CD4-positive, alpha-beta T cell (primary cell): ENCODE measurements at places on chromosomes 4 and X. TPM values are rescaled to one million over a fixed set of nuclear protein-coding genes. Genes with fewer than 3 reads are reported as not detected.

GRCh38 chrX:56069299-56069931, 162.7 kb upstream of the KLF8 start:
- peaks cover 26% of the 10 kb centered on the region for H3K4me1 ChIP-seq
- H3K4me3 ChIP-seq: no peak overlapping the region
- H3K27ac ChIP-seq: no peak overlapping the region
- H3K36me3 ChIP-seq: no peaks in the 10 kb centered on the region

- H3K4me1 ChIP-seq: no peaks in the 10 kb centered on the region
- H3K36me3 ChIP-seq: no peaks in the 10 kb centered on the region
- H3K27ac ChIP-seq: no peak overlapping the region
- no peak for DNase-seq
- no peaks in the 10 kb centered on the region for H3K27me3 ChIP-seq
Observed at GRCh38 chr4:9937078-9937477, 84.2 kb downstream of the SLC2A9 start.

DNA sequence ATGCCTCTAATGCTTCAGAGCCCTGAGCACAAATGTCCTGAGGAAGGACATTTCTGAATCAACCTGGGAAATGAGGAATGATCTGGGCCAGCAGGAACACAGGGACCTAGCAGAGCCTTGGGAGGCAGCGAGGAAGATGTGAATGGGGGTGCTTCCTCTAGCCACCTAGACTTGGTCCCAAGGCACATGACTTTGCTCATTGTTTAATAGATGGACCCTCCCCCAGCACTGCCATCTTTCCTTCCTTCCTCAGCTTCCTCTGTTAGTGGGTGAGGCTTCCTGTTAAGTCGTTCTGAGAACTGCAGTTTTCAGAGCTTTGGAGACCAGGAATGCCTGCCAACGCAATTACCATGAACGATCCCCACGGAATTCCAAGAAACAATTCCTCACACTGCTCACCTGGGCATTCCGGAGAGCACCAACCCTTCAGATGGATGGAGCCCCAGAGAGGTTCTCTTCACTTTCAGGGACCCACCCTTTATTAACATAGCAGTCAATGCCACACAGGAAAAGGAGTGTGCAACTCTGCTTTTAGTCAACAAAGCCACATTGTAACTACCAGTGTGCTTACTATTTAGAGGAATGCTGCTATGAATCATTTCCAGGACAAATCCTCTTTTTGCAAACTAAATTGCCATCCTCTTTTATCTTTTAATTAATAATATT, 48.5 kb upstream of the STIM2 start:
- peak overlapping the region; percentile 24 for H3K4me3 ChIP-seq
- H3K4me1 ChIP-seq: peaks cover 15% of the 10 kb centered on the region
- H3K27me3 ChIP-seq: no peaks in the 10 kb centered on the region

DNA sequence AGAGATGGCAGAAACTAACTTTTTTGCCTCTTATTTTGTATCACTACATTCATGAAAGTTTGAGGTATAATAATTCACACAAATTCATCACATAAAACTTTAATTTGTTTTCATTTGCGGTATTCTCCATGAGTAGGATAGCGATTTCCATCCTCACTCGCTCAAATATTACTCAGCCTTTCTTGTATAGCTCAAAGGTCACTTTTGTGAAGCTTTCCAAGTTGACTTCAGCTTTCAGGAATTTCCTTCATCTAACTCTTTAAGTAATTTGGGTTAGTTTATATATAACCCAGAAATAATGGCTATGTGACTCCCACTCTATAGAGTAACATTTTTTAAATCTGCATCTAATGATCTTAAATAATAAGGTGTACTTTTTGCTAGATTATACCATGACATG, 314.4 kb downstream of the IL1RAPL1 start:
- no peak overlapping the region for H3K4me3 ChIP-seq
- DNase-seq: no peak
- H3K27me3 ChIP-seq: no peaks in the 10 kb centered on the region

REELD1 gene
- total RNA-seq: 1.7 TPM

DNA sequence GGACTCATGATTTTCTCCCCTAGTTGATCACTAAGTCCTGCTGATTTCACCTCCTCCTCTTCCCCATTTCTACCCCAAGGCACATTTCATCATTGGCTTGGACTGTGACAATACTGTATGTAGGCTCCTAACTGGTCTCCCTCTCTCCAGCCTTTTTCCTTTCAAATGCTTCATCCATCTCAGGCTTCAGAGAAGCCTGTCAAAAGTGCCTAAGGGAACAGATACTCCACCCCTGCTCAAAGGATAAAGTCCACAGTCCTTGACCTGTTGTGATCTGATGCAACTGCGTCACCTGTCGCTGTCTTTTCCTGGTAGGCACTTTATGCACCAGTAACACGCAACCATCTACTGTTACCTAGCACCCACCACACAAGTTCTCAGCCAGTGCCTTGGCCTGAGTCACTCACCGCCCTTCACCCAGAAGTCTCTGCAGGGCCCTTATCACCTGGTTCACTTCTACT, 12.8 kb downstream of the SCARB2 start:
- DNase-seq: no peak
- H3K4me3 ChIP-seq: no peak overlapping the region
- peaks cover 6% of the 10 kb centered on the region for H3K36me3 ChIP-seq

DNA sequence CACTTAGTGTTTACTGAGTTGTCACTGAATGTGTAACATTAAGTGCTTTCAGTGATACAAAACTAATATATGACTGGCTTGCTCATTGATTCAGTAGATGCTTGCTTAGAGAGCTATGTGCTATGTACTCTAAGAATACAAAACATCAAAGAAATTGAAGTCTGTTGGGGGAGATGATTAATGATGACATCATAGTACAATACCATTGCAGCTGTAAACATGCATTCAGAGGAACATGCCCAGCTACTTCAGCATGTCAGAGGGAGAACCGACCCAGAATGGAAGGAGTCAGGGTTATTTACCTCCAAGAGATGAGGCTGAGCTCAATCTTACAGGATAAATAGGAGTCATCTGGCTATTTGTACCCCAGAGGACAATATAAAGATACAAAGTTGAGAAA, 290.8 kb downstream of the TENM3 start:
- no peaks in the 10 kb centered on the region for H3K36me3 ChIP-seq
- no peak overlapping the region for H3K27ac ChIP-seq
- H3K4me1 ChIP-seq: no peaks in the 10 kb centered on the region
- no peak overlapping the region for H3K4me3 ChIP-seq
- no peaks in the 10 kb centered on the region for H3K27me3 ChIP-seq
- no peak for DNase-seq

- no peaks in the 10 kb centered on the region for H3K4me1 ChIP-seq
- no peak overlapping the region for H3K27ac ChIP-seq
- H3K4me3 ChIP-seq: no peak overlapping the region
Observed at GRCh38 chr4:14596028-14596427, 406.3 kb upstream of the CPEB2 start.

DNA sequence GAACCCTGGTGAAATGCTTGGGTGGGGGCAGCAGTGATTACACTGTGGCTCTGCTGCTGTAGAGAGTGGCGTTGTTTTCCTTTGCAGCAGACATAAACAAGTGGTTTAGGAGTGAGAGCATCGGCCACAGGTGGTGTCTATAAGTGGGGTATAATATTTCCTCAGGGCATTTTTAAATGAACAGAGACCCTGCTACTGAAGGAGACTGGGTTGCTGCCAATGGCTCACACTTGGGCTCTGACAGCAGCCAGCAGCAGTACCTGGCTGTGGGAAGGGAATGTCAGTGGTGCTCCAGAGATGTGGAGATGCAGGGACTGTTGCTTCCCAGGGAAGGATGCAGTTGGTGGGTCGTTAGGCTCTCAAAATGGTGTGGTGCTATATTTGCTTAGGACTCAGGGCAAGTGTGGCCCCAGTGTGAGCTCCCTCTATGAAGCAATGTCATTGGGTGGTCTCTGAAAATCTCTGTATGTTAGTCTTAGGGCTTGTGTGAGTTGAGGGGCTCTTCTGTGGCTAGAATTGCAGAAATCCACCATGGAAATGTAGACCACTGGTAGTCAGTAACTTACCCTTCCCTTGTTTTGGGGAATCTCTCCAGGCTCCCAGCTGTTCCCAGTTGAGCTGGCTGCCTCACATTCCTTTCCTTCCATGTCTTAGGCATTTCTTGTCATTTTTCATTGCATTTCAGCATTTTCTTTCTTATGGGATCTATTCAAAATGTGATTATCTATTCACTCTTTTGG, 1023.0 kb upstream of the GRID2 start:
- H3K27ac ChIP-seq: no peak overlapping the region
- no peaks in the 10 kb centered on the region for H3K36me3 ChIP-seq
- no peaks in the 10 kb centered on the region for H3K4me1 ChIP-seq
- DNase-seq: no peak
- H3K4me3 ChIP-seq: no peak overlapping the region

- no peak overlapping the region for H3K4me3 ChIP-seq
- DNase-seq: no peak
- H3K27me3 ChIP-seq: no peaks in the 10 kb centered on the region
- no peaks in the 10 kb centered on the region for H3K36me3 ChIP-seq
- no peak overlapping the region for H3K27ac ChIP-seq
Observed at GRCh38 chrX:120769576-120770341, 105.9 kb downstream of the CT47B1 start.

MMGT1 gene
- 37.0 TPM for total RNA-seq

CHRDL1 gene
- not detected for total RNA-seq

SYP gene
- total RNA-seq: 0.17 TPM

GRCh38 chrX:63258144-63258543, 93.0 kb downstream of the SPIN4 start:
- H3K27ac ChIP-seq: no peak overlapping the region
- H3K4me1 ChIP-seq: no peaks in the 10 kb centered on the region
- no peak for DNase-seq
- H3K36me3 ChIP-seq: no peaks in the 10 kb centered on the region

- no peak overlapping the region for H3K4me3 ChIP-seq
- no peaks in the 10 kb centered on the region for H3K4me1 ChIP-seq
- H3K27me3 ChIP-seq: no peaks in the 10 kb centered on the region
Observed at GRCh38 chr4:8013976-8014726, 74.5 kb upstream of the AFAP1 start.

GRCh38 chr4:147825451-147826287, 93.8 kb downstream of the ARHGAP10 start:
- H3K36me3 ChIP-seq: peaks cover 6% of the 10 kb centered on the region
- H3K4me1 ChIP-seq: no peaks in the 10 kb centered on the region
- H3K27me3 ChIP-seq: no peaks in the 10 kb centered on the region
- no peak for DNase-seq

GRCh38 chr4:26296021-26296420, 24.8 kb upstream of the RBPJ start:
- H3K27me3 ChIP-seq: no peaks in the 10 kb centered on the region
- H3K36me3 ChIP-seq: no peaks in the 10 kb centered on the region
- peaks cover 6% of the 10 kb centered on the region for H3K4me1 ChIP-seq

DNA sequence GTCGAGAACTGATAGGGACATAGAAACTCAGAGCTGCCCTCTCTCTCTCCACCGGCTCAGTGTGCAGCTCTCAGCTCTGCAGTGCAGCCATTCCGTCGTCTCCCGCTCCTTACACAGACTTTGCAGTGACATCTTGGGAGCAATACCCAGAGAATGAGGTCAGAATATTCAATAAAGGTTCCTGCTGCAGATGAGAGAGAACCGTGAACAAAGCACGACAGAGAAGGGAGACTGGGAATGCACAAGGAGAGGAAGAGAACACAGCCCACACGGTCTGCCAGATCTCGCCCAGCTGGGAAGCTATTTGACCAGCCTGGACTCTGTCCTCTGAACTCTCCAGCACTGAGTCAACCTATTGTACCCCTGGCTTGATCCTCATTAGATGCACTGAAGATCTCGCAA, 118.0 kb upstream of the PPARGC1A start:
- no peaks in the 10 kb centered on the region for H3K27me3 ChIP-seq
- DNase-seq: no peak
- H3K4me1 ChIP-seq: no peaks in the 10 kb centered on the region

- H3K4me3 ChIP-seq: no peak overlapping the region
- DNase-seq: no peak
- no peak overlapping the region for H3K27ac ChIP-seq
- no peaks in the 10 kb centered on the region for H3K4me1 ChIP-seq
- no peaks in the 10 kb centered on the region for H3K27me3 ChIP-seq
Observed at GRCh38 chr4:94412658-94413038, 39.1 kb upstream of the PDLIM5 start.

F8A3 gene
- total RNA-seq: 21.9 TPM

DNA sequence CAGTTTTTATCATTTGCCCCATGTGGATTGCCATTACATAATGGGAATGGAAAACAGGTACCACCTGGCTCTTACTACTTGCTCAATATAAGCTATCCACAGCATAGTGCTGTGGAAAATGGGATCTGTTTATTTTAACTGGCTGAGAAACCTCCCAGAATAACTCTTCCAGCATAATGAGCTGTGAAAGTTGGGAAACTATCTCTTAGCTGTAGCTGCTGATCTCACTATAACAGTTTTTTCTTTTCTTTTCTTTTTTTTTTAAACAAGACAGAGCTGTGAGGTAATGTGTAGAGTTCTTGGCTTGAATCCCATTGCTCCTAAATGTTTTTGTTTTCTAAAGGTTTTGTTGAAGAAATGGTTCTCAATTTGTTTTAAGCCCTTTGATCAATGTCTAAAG, 988.3 kb downstream of the PCDH19 start:
- H3K4me3 ChIP-seq: no peak overlapping the region
- DNase-seq: no peak
- no peaks in the 10 kb centered on the region for H3K36me3 ChIP-seq
- H3K27me3 ChIP-seq: no peaks in the 10 kb centered on the region

LNX1 gene
- total RNA-seq: not detected

GPR34 gene
- total RNA-seq: not detected

DNA sequence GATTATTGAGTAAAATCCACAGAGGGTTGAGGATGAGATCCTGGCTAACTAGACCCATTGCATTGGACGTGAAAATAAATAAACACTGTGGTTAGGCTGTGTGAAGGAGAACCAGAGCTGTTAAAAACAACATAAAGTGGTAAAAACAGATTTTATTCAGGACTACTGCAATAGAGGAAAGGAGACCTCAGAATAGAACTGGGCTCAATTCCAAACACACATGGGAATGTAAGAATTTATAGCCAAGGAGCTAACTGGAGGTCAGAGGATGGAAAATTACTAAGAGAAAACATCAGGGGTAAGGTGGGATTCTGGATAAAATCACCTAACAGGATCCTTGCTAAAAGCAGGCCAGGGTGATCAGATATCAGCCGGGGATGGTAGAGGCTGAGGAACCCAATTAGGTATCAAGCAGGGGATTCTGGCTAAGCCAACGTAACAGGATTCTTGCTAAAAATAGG, 112.4 kb downstream of the RNF150 start:
- no peak for DNase-seq
- no peak overlapping the region for H3K27ac ChIP-seq
- no peaks in the 10 kb centered on the region for H3K4me1 ChIP-seq

DNA sequence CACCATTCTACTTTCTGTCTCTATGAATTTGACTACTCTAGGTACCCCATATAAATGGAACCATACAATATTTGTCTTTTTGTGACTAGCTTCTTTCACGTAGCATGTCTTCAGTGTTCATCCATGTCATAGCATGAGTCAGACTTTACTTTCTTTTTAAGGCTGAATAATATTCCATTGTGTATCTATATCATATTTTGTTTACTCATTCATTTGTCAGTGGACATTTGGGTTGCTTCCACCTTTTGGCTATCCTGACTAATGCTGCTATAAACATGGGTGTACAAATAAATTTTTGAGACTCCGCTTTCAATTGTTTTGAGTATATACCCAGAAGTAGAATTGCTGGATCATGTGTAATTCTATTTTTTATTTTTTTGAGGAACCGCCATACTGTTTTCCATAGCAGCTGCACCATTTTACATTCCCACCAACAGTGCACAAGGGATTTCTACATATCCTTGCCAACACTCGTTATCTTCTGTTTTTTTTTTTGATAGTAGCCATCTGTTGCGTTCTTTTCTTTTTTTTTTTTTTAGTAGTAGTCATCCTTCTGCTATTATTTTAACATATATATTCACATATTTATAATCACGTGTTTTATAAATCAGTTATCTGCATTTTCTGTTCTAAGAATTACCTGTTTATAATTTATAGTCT, 158.0 kb upstream of the MED14 start:
- DNase-seq: no peak
- no peak overlapping the region for H3K4me3 ChIP-seq
- H3K27ac ChIP-seq: no peak overlapping the region
- no peaks in the 10 kb centered on the region for H3K36me3 ChIP-seq
